ENCODE measurements at places on chromosomes 6 and 20.

GRCh38 chr6:35224720-35225119, 11.0 kb downstream of the SCUBE3 start:
- DNase-seq = no peak

- DNase-seq = no peak
Observed at GRCh38 chr6:112717401-112717800, 370.3 kb downstream of the RFPL4B start.

DNA sequence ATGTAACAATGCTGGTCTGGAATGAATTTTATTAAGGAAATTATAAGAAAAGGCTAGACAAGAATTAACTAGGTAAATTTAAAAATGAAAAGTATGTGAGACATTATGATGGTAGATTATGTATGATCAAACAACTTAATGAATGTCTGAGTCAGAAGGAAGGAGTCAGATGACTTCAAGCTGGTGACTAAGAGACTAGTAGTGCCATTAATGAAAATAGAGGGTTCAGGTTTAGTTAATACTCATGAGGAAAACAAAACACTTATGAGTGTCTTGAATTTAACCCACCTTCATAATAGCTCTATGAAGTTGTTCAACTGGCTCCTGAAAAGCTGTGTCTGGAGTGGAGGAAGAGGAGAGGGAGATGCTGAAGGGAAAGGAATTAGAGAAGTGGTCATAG, 256.3 kb downstream of the ADGRB3 start:
- DNase-seq = no peak

DNA sequence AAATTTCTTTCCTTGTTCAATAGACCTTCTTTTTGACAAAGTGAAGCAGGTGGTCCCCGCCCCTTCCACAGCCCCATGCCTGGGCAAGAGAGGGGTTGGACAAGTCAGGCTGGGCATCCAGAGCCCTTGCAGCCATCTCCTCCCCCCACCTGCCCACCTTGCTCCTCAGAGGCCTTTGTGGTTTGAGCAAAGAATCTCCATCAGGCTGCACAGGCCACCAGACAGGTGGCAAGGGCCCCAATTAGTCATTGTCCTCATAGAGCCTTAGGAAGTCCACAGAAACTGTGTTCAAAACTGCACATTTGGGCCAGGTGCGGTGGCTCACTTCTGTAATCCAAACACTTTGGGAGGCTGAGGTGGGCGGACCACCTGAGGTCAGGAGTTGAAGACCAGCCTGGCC, 1.5 kb upstream of the MAPK13 start:
- no peak for DNase-seq

- DNase-seq = no peak
Observed at GRCh38 chr20:36262440-36262839, 26.2 kb downstream of the AAR2 start.

DNA sequence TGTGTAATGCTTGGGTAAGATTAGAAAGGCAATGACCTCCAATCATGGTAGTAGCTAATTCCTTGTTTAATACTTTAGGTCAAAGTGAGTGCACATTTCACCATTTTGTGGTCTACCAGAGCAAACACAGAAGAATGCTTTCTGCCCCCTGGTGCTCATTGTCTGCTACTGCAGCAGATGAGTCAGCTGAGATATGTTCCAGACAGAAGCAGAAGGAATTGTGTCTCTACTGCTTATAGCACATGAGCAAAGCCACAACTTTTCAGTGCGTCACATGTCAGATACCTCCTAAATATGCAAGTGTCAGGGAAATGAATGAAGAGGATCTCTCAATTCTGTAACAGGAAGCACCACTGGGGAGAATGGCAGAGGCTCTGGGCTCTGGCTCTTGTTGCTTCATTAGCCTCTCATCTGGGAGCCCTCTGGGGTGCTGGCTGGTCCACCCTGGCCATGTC, 308.9 kb downstream of the ALDH8A1 start:
- peak; percentile 27 for DNase-seq

DNA sequence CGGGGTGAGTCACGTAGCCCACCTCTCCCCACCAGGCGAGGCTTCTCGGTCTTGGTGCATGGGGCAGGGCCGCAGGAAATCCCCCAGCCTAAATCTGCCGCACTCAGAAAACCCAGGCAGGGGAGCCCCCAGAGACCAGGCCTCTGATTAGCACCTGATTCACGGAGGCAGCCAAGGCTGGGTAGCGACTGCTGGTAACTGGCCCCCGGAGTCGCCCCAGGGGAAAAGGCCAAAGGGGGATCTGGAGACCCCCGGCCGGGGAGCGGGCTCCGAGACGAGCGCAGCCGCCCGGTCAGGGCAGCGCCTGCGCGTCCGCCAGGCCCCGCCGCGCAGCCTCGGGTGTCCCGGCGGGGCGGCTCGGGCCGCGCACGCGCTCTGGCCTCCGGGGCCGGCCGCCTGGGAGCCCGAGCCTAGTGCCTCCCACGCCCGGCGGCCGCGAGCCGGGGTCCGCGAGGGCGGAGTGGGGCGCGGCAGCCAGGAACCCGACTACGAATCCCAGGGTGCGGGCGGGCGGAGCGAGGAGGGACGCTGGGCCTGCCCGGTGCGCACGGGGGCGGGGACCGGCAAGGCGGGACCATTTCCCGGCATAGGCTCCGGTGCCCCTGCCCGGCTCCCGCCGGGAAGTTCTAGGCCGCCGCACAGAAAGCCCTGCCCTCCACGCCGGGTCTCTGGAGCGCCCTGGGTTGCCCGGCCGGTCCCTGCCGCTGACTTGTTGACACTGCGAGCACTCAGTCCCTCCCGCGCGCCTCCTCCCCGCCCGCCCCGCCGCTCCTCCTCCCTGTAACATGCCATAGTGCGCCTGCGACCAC, at the start of gene DUSP22:
DUSP22 (plus strand) TSS at position 791 of the 809 bp plus-strand sequence. CDS start 53 bp downstream, outside the sequence.
- peak; percentile 58 for DNase-seq

GRCh38 chr20:47088335-47088734, 193.7 kb downstream of the EYA2 start:
- no peak for DNase-seq

GRCh38 chr6:113903666-113904330, 46.7 kb downstream of the MARCKS start:
- DNase-seq = no peak

DNA sequence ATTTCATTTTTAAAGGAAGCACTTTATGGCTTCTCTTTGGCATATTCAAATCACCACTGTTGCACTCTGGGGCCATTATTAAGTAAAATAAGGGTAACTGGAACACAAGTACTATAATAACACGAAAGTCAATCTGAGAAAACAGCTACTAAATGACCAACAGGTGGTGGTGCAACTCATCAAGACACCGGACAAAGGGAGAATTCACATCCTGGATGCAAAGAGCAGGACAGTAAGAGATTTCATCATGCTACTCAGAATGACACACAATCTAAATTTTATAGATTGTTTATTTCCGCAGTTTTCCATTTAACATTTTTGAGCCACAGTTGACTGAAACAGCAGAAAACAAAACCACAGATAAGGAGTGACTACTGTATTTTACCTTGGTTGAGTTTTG, 27.6 kb upstream of the LY86 start:
- no peak for DNase-seq

GRCh38 chr6:28489366-28490204, 26.0 kb downstream of the GPX6 start:
- peak; percentile 8 for DNase-seq

GRCh38 chr20:58459058-58459750, 56.0 kb downstream of the APCDD1L start:
- no peak for DNase-seq

DNA sequence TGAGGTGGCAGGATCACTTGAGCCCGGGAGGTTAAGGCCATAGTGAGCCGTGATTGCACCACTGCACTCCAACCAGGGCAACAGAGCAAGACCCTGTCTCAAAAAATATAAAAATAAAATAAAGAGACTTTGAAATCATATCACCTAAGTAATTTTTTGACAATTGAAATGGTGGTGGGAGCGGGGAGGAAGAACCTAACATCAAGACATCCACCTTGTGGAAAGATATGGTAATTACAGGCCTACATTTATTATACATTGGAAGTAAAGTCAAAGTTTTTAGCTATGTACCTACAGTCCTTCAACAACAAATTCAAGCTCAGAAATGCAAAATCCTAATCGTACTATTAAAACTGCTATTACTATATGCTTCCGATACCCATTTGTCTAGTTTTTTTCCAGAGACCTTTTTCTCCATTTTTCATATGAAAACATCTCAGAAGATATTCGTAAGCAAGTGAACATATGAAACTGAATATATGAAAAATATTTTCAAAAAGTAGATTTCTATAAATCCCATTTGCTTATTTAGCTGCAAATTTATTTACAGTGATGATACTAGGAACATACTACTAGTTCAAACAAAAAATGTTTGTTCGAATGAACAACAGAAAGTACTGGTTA, 83.3 kb downstream of the SYCP2 start:
- no peak for DNase-seq

DNA sequence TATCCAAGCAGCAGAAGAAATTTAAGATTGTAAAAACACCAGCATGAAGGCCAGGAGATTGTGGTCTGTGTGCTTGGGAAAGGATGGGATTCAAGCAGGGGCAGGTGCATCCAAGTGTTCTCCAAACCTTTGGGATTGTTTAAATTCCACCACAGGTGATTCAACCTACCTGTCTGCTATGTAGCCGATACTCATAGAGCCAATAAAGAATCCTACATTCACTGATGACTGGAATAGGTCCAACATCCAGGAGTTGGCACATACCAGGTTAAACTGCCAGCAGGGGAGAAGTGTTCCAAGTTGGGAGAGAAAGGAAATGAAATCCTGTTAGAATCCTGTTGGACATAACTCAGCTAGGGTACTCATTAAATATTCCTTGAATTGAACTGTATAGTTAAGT, 2.2 kb downstream of the SLC22A2 start:
- no peak for DNase-seq

DNA sequence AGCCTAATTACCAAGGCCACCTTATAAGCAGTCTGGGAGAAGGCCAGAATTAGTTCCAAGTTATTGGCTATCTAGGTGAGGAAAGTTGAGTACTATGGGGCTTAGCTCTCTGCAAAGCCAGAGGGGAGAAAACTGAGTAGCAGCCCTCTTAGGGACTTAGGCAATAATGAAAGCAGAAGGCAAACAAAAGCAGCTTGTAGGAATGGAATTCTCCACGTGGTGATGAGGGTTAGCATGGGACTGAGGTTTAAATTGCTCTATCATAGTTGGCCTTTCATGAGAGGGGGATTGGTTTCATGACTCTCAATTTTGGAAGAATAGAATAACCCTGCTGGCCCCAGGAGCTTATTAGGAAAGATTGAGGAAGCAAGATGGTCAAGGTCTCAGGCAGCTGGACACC, 7.0 kb upstream of the UBE2J1 start:
- DNase-seq = no peak

DNA sequence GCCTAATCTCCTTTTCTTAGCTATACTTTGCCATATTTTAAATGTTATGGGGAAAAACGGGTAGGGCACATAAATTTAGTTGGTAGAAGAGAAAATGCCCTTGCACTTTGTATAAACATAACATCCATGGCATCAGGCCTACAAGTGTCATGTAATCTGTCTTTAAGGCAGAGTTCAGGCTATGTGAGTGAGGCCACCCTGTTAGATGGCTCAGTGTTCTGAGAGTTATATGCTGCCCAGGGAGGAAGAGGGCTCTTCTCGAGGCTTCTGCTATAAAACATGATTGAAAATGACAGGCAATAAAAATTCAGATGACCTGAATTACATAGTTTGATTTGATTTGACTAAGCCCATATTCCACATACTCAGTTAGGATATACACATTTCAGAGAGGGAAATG, 553.6 kb upstream of the MAP3K7 start:
- DNase-seq = no peak

- no peak for DNase-seq
Observed at GRCh38 chr6:117191009-117191408, 74.3 kb upstream of the VGLL2 start.

GRCh38 chr20:23050847-23051627, 1.6 kb upstream of the THBD start:
- no peak for DNase-seq

- no peak for DNase-seq
Observed at GRCh38 chr6:166938150-166938549, 18.2 kb downstream of the RNASET2 start.

- DNase-seq = no peak
Observed at GRCh38 chr20:53080969-53081871, 109.1 kb downstream of the TSHZ2 start.

DNA sequence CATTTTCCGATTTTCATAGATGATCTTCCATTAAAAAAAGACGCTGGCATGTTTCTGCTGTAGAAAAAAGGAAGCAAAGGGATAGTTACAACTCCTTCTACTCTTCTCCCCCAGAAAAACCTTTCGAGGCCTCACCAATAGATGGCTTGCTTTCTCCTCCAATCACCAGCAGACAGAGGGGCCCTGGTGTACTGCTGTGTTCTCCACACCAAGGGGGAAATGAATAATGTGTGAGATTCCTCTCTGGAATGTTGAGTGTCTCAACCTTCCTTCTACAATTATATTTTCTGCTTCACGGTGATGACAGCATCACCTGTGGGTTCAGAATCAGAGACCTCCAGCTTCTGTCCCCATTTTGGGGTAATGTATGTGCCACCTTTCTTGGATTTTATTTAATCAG, 185.7 kb upstream of the FLRT3 start:
- DNase-seq = no peak

GRCh38 chr20:35974256-35974655, 5.9 kb downstream of the CNBD2 start:
- DNase-seq = no peak

DNA sequence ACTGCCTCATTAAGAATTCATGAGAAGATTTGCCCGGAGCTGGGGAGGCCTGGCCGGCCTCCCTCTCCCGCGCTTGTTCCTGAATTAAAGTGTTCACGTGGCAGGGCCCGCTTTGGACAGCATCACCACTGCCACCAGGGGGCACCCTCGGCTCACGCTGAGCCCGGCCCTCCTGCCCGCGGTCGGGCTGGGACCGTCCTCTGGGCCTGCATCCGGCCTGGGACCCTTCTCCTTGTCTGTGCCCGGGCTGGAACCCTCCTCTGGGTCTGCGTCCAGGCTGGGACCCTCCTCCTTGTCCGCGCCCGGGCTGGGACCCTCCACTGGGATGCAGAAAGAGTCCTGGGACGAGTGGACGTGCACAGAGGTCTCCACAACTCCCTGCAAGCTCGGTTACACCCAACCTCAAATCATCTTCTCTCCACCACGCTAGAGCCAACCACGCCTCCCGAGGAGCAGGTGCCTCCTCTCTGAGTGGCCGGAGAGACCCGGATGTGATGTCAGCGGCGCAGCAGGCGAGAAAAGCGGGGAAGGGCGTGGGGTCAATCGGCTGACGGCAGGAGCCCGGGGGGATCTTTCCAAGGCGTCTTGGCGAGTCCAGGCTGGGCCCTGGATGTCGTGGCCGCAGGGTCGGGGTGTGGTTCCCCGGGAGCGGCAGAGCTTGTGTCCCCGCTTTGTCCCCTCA, 50.9 kb upstream of the DACT2 start:
- peak; percentile 50 for DNase-seq
